ENCODE measurements at places on chromosomes 16 and 17.

DNA sequence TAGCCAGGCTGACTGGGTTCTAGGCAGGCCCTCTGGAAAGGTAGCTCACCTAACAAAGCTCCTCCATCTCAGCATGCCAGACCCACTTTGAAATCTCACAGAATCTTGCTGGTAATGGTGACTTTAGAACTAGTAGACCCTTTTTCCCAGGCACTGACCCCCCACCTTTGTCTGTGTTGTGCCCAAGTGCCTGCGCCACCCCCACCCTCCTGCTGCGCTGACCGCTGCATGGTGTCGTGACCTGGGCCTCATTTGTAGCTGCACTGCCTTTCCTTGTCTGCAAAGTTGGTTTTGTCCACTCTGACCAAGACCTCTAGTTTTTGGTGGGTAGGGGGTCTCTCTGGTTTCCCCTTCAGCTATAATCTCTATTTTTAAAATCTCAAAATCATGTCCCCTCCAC is 6.8 kb downstream of the ATXN1L start:
- no peak for DNase-seq

DNA sequence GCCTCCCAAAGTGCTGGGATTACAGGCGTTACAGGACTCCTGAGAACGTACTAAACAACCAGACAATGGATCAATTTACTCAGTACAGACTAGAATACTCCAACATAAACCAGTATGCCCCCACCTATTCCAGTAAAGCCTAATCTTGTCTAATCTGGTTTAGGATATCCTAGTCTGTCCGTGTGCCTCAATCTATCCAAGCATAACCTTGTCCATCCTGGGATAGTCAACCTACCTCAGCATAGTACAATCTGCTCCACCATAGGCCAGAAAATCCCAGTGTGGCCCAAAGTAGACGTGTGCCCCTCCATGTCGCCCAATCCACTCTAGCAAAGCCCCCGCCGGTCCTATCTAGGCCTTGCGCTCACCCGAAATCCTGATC is 625 bp downstream of the DVL2 start:
- DNase-seq, result no peak

- DNase-seq, result no peak
These were observed 31.0 kb upstream of the KCNJ2 start for GRCh38 chr17:70138291-70138865.

DNA sequence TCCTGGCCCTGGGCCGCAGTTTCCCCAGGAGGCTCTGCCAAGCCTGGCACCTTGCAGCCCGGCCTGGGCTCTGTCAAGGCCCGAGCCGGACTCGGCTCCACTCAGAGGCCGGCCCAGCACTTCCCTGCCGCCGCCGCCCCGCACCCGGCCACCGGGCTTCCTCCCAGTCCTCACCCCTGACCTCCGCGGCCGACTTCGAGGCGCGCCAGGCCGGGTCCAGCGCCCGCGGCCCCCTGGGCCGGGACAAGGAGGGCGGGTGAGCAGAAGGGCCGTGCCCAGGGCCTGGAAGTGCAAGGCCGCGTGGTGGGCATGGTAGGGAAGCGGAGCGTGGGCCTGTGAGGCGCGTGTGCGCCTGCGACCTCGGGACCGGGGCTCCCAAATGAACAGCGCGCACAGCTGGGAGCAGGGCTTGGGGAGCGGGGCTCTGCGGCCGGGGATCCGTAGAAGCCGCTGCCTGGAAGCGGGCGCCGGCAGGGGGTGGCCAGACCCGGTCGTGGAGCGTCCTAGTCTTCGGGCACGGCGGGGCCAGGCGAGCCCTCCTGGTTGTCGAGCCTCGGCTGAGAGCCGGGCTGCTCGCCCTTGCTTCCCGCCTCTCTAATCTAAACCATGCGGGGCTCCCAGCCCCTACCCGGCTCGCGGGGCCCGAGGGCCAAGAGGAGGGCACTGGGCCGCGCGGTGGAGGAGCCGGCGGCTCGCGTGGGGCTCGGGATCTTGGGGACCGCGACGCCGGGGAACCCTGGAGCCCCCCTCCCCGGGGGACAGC is 503 bp upstream of the TBX4 start:
- no peak for DNase-seq

DNA sequence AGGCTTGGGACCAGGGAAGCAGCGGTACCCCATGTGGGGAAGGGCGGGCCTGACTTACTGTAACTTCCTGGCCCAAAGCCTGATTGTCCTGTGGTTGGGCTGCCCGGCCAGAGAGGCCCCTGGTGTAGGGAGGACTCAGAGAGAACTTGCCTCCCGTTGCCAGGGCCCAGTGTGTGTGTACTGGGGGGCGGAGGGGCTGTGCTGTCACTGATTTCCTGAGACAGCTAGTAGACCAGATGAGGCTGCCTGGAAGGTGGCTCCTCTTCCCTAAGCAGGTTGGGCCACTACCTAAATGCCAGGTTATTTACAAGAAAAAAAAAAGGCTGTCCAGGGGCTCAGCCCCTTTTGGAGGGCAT is 16.7 kb downstream of the SOCS3 start:
- no peak for DNase-seq

GRCh38 chr16:4866586-4866985 is 19.3 kb downstream of the UBN1 start:
- no peak for DNase-seq

DNA sequence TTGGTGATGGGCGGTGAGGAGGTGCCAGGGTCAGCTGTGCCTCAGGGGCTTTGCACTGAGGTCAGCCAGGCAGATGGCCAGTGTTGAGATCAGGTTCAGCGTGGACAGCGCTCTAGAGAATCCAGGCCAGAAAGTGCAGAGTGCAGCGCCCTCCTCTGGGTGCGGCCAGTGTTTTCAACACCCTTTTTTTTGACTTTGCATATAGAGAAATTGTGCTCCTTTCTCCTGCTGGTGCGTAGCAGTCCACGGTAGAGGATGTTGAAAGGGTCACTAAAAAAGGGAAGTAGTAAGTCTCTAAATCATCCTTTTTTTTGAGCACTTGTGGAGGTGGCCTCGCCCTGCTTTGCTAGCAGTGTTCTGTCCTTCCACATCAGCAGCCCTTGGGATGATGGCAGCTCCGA is 53.9 kb downstream of the BANP start:
- DNase-seq, result no peak

- DNase-seq, result no peak
These were observed 3.7 kb upstream of the DHX33 start for GRCh38 chr17:5472511-5472910.

- DNase-seq, result no peak
These were observed 78.8 kb upstream of the DOC2B start for GRCh38 chr17:260031-260791.

Measured in PC-9 (cell line).